ENCODE measurements at places on chromosomes 1 and 21.

GRCh38 chr1:84300501-84300900 lies 1.0 kb upstream of the SAMD13 start:
- DNase-seq: no peak

GRCh38 chr1:36414384-36414783 lies 16.7 kb upstream of the LSM10 start:
- no peak for DNase-seq

DNA sequence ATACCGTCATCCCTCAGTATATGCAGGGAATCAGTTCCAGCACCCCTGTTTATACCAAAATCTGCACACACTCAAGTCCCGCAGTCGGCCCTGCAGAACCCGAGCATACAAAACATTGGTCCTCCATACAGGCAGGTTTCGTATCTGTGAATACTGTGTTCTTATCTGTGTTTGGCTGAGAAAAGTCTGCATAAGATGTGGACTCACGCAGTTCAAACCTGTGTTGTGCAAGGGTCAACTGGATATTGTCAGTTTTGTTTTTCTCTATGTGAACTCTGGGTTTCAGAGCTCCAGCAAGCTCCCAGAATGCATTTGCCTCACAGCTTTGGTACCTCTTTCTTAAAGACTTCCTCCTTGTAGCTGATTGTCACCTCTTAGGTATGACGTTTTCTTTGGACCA lies 100.6 kb downstream of the NR5A2 start:
- DNase-seq: no peak

- peak; percentile 36 for DNase-seq
Observed at GRCh38 chr1:171219346-171220080, 28.8 kb upstream of the FMO1 start.

DNA sequence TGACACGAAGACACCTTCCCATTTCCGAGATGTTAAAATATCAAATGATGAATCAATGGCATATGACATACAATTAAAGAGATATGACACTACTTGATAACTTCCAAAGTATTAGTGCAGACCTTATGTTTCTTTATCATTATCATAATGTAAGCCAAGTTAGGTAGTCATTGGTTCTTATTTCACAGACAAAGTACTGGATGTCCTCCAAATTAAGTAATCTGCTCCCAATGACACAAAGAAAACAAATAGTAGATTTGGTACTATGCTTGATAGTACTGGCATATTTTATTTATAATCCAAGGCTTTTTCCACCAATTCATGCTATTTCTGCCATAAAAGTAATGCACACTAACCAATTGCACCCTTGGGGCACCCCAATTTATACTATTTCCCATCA lies 11.9 kb upstream of the NRIP1 start:
- no peak for DNase-seq

GRCh38 chr21:19049567-19049966 lies 646.0 kb upstream of the TMPRSS15 start:
- no peak for DNase-seq

DNA sequence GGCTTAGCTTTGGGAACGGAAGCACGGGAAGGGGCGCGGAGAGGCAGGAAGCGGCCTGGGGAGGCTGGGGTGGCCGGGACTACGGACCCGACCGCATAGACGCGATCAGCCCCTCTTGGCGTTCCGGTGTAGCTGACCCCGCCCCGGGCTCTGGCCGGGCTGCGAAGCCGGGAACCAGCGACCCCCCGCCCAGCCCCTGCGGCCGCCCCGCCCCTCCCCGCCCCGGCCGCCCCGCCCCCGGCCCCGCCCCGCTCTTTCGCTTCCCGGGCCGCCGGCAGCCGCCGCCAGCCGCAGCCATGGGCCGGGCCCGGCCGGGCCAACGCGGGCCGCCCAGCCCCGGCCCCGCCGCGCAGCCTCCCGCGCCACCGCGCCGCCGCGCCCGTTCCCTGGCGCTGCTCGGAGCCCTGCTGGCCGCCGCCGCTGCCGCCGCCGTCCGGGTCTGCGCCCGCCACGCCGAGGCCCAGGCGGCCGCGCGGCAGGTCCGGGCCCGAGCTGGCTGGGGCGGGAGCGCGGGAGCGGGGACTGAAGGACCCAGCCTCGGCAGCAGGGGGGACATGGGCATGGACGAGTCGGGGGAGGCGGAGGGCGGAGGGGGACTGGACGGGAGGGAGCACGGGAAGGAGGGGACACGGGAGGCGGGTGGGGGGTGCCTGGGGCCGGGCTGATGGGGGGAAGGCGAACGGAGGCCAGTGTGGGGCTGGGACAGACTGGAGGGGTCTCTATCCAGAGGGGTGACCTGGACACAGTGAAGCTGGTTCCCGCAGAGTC lies at the start of gene SELENON:
Gene SELENON (plus strand): TSS at position 259 of the 768 bp plus-strand sequence. CDS start 38 bp downstream, at position 297.
- DNase-seq: peak; percentile 65

DNA sequence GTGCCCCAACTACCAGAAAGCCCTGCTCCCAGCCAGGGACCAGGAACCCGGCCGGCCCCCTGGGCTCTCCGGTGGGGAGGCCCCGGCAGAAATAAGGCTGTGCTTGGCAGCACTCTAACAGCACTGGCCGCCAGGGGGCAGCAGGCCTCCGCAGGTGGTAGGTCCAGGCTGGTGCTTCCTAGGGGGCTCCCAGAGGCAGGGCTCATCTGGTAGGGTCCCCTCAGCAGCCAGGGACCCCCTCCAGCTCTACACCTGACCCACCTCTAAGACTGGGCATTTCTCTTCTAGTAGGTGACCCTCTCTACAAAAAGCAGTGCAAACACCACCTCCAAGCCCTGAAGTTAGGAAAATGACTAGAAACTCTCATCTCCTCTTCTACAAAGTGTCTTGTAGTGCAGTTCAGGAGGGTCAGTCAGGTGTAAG lies 85.6 kb downstream of the STUM start:
- DNase-seq: peak; percentile 61

DNA sequence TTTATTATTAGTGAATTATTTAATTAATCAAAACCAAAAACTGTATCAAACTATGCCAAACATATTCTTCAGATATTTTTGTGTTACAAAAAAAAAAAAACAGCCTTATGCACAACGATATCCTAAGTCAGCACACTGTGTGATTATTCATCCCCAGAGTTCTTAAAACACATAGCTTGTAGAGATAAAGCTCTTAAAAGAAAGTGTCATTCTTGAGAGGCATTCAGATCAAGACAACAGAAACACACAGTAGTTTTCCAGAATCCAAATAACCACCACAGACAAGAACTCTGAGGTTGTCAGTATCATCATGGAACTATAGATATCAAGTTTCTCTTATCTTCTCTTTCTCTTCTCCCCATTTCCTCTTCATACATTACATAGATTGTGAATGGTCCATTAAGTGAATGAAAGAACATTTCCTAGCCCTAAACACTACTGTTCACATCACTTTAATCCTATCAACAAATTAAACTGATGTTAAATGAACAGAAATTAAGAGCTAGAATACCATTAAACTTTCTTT lies 13.5 kb downstream of the ZZZ3 start:
- no peak for DNase-seq

DNA sequence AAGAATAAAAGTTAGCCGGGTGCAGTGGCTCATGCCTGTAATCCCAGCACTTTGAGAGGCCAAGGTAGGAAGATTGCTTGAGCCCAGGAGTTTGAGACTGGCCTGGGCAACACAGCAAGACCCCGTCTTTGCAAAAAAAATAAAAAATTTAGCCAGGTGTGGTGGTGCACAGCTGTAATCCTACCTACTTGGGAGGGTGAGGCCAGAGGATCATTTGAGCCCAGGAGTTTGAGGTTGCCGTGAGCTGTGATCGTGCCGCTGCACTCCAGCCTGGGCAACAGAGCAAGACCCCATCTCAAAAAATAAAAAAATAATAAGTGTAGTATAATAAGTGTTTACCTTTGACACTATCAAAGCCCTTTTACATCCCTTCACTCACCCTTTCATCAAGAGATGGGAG lies 5.0 kb downstream of the ACTN2 start:
- DNase-seq: no peak

GRCh38 chr21:24197132-24197643 lies 1410.1 kb downstream of the MRPL39 start:
- no peak for DNase-seq

- DNase-seq: no peak
Observed at GRCh38 chr1:181637998-181638397, 154.7 kb downstream of the CACNA1E start.

- no peak for DNase-seq
Observed at GRCh38 chr1:172446547-172446946, 2.7 kb upstream of the PIGC start.

Measured in EL (cell line).